ENCODE measurements at places on chromosomes 3 and 15.

GRCh38 chr3:131840156-131840797 is 194.5 kb downstream of the CPNE4 start:
- peak; percentile 56 for DNase-seq

GRCh38 chr3:108218811-108219210 is 3.4 kb downstream of the IFT57 start:
- no peak for DNase-seq

GRCh38 chr3:37072892-37073291 is 79.6 kb downstream of the MLH1 start:
- peak; percentile 0 for DNase-seq

GRCh38 chr3:47024932-47025331 is 45.5 kb downstream of the NBEAL2 start:
- no peak for DNase-seq

GRCh38 chr3:154954757-154955156 is 125.4 kb upstream of the MME start:
- DNase-seq, result no peak

GRCh38 chr3:193883551-193883950 is 252.4 kb upstream of the HES1 start:
- no peak for DNase-seq

DNA sequence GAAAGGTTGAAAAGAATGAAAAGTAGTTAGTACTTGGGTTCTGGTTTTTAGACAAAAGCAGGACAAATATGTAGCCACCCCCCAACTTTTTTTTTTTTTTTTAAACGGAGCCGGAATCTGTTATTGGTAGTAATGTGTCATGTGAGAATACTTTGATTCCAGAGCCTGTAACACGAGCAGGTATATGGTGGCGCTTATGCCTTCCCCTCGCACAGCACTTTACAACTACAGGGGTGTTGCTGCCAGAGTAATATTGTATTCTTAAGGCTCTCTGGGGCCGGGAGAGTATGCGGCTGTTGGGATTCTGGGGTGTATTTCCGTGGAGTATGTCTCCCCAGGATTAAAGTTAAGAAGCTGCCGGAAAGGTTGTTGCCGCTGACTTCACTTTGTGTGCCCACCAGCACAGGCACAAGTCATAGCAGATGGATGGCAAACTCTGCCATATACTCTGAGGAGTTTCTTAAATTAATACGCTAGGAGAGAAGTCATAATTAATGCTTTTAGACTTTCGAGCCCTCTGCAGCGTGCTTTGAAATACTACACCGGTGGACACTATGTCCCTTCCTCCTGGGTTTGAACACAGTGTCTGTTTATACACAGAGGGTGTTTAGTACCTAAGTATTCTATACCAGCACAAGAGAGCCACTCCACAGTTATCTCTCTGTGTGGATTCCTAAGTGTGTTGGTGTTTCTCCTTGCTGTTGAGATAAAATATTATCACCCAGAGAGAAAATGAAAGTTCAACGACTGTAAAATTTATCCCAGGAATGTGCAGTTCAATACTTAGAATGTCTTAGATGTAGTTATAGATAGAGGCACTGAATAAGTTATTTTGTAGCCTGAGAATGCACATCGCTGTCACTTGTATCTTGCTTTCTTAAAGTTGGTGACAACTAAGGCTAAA is 1.4 kb downstream of the MBNL1 start:
- peak; percentile 60 for DNase-seq

DNA sequence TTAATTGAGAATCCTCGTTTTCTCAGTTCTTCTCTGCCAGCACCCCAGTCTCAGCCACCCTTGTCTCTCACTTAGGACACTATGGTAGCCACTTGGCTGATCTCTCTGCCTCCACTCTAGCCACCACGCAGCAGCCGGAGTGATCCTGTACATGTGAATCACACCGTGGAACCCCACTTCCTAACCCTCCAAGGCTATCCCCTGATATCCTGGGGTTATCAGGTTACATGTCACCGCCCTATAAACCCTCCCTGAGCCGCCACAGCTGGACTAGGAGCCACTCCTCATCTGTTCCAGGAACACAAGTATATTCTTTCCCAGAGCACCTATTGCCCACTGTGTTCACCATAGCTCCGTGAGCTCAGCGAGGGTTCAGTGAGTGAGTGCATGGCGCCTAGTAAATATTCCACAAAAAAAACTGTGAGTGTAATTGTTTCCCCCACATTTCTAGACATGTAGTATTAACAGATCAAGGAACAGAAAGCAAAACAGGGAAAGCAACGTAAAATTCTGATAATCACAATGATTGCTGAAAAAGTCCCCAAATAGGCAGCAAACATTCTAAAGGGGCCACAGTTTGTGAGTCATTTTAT is 661 bp upstream of the PARP14 start:
- no peak for DNase-seq

DNA sequence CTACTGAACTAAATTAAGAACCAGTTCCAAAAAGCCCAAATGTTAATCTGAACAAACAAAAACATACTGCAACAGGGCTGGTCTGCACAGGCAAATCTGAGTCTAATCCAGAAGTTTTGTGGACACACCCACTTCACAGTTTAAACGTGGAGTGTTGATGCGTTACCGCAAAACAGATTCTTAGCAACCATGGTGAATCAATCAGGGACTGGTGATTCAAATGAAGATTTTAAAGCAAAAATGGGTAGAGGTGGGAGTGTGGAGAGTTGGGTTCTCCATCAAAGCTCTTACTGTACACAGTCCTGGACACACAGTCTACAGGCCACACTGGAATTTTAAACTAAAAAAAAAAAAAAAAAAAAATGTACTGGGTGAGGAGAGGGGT is 5.2 kb downstream of the ANXA2 start:
- peak; percentile 18 for DNase-seq

DNA sequence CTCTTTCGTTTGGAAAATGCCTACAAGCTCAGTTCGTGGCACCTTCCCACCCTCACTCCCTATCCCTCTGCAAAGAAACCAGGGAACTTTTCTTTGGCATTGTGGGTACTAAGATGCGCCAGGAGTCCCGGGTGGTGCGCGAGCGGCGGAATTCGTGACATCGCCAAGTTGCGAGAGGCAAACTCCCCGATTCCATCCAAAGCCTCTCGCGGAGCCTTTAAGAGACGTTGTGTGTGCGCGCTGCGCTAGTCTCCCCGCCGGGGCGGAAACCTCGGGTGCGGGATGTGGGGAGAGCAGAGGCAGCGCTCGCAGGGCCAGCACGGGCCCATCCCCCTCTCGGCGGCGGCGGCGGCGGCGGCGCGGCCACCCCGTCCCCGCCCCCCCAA is 443 bp upstream of the NR2F2 start:
- peak; percentile 30 for DNase-seq

DNA sequence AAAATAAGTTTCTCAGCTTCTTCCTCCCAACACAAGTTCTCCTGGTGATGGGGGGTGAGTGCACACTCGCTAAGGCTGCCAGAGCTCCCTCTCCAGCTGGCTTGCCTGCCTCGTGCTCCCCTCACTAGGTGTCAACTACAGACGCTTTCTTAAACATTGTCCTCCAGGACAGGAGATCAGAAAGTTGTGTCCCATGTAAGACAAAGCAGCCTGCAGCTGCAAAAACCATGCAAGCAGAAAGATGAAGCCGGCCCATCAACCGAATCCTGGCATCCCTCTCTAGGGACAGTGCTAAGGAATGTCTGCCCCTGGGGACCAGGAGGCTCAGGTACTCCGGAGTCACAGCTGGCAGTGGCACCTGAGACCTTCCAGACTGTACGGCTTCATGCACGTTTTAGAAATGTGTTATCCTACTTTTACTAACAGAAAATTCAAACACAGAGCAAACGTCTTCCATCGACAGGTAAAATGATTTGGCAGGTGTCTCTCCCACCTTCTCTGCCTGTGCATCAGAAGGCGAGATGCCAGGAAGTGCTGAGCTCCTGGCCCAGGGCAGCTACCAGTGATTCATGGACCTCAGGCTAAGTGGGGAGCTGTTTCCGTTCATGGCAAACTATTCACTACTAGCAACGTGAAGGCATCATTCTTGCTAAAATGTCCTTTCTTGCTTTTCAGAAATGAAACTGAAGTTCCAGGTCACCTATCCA is 246.1 kb downstream of the ADAMTS17 start:
- DNase-seq, result no peak

DNA sequence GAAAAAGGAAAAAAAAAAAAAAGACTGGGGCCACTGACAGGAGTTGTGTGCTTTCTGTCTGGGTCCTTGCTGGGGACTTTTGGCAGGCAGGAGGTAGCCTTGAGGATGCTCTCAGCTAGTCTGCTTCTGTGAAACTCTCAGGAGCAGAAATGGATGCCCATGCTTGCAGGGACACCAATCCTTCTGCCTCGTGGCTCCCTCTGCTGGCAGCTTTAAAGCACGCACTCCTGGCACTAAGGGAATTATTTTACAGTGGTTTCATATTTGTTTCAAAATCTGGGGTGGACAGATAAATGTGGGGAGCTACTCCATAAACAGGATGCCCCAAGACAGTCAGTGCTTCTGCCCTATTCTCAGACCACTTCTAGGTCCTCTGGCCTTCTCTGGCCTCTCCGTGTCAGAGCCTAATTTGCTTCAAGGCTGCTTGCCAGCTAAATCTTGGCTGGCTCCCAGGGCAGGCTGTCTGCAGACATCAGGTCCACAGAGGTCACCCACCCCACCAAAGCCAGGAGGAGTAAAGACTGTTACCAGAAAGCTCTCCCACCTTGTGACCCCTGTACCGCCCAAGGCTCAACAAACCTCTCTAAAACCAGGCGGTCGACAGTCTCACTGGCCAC is 17.1 kb downstream of the TRAIP start:
- DNase-seq, result peak; percentile 47

GRCh38 chr3:133206921-133207320 is 168.7 kb downstream of the TMEM108 start:
- DNase-seq, result no peak

DNA sequence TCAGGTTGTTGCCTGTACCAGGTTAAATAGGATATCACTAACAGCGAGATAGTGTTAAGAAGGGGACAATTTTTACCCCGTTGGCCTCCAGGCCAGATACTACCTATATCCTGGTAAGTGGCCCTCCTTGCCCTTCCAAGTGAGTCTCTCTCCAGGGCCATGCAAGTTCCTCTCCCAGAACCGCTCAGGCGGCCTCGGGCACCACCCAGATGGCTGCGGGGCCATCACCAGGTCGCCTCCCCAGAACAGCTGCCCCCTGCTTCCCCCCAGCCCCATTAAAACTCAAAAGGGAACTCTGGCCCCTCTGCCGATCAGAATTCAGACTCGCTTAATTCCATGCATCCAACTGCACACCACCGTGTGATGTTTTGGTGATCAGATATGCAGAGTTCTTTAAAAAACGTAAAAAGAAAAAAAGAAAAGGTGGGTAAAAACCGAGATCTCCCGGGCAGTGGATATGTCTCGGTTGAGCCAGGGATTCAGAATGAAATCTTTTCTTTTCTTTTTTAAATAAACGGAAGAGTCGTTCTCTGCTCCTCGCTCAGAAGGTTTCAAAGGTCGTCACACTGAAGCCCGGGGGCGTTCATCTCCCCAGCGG is 1.9 kb upstream of the TRIM71 start:
- no peak for DNase-seq
